ENCODE measurements at places on chromosomes 2 and 18.

DNA sequence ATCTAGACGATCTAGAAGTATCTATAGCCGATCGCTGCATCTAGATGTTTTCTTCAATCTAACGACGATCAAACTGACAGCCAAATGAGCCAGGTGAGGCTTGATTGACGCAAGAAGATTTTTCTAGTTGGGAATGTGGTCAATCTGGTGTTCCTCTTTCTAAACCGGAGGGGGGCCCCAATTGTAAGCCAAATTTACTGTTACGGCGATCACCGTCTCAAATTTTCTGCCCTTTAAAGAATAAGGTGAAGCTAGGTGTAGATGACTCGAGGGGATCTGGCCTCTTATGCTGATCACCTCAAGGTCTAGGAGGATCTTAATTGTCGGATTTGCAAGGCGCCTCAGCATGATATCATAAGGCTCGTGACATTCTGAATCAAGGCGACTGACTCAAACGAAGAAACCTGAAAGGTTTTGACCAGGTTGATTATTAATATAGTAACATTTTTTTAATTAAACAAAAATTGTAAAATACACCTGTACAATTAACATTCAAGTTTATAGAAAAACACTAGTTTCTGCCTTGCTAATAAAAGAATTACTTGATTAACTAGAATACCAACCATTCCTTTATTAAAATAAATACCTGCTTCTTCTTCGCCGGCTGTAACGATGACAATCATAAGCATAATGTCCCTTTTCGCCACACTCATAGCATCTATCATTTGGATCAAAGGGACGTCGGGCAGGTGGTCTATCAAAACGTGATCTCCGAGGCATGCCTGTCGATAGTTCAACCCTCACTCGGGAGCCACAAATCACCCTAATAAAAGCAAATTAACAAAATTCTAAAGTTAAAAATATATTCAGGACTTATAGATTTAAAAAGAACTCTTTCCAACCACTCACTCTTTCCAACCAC is 2.0 kb downstream of the SRSF7 start:
- peak; percentile 40 for DNase-seq
- H3K27me3 ChIP-seq: no peaks in the 10 kb centered on the region
- H3K4me1 ChIP-seq: peaks cover 9% of the 10 kb centered on the region
- 0 out of 2 replicates have a peak overlapping the region, but pooled peaks have one; percentile 93 for H3K27ac ChIP-seq
- peak overlapping the region; percentile 86 for H3K4me3 ChIP-seq
- peaks cover 53% of the 10 kb centered on the region for H3K36me3 ChIP-seq

DNA sequence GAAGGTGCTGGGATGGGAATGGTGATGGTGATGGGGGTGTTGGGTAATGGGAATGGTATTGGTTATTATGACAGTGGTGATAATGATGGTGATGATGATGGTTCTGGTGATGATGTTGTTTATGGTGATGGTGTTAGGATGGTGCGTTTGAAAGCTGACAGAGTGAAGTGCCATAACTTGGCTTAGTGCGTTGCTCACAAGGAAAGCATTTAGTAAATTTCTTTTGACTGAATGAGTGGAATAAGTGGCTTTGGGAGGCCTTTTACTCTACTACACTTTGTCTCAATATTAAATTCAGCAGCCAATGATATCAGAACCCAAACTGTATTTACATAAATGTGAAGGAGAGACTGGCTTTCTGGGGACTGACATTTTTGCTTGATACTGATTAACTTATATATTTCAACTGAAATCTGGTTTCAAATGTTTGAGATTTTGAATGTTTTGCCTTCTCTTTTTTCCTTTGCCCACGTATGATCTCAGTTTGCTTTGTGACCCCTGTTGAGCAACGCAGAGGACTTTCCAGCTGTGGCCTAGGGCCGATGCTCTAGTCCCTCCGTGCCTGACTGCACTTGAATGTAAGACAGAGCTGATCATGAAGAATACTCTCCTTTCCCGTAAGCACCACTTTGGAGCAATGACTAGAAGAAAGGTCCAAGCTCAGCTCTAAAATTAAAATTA is 128.5 kb upstream of the SH3BP4 start:
- peak overlapping the region; percentile 80 for H3K27ac ChIP-seq
- peak; percentile 44 for DNase-seq
- no peaks in the 10 kb centered on the region for H3K36me3 ChIP-seq
- H3K4me1 ChIP-seq: peaks cover 36% of the 10 kb centered on the region
- H3K27me3 ChIP-seq: no peaks in the 10 kb centered on the region
- peak overlapping the region; percentile 21 for H3K4me3 ChIP-seq

DNA sequence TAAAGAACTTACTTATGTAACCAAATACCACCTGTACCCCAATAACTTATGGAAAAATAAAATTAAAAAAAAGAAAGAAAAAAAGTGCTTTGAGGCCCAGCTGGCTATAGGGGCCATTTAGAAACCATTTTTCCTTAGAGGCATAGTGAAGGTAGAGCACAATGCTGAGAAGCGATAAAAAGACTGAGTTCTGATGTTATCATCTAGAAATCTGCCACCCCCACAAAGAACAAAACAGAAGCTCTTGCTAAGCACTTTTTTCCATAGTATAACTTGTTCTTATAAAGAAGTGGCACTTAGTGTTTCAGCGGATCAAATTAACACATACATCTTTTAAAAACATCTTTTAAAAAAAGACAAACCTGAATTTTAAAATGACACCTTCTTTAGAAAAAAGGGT is 51.4 kb downstream of the ICOS start:
- no peaks in the 10 kb centered on the region for H3K4me1 ChIP-seq
- H3K27ac ChIP-seq: no peak overlapping the region
- H3K36me3 ChIP-seq: no peaks in the 10 kb centered on the region
- no peak for DNase-seq
- peaks cover 4% of the 10 kb centered on the region for H3K27me3 ChIP-seq

- no peak overlapping the region for H3K4me3 ChIP-seq
- no peaks in the 10 kb centered on the region for H3K36me3 ChIP-seq
- no peaks in the 10 kb centered on the region for H3K4me1 ChIP-seq
- DNase-seq: no peak
Measured at GRCh38 chr2:72041638-72042111, 106.0 kb downstream of the CYP26B1 start.

GRCh38 chr18:3455090-3455635 is 5.2 kb downstream of the TGIF1 start:
- H3K27me3 ChIP-seq: no peaks in the 10 kb centered on the region
- H3K4me3 ChIP-seq: peak overlapping the region; percentile 98
- H3K4me1 ChIP-seq: peaks cover 48% of the 10 kb centered on the region
- H3K27ac ChIP-seq: peak overlapping the region; percentile 100
- peaks cover 31% of the 10 kb centered on the region for H3K36me3 ChIP-seq
- DNase-seq: no peak

DNA sequence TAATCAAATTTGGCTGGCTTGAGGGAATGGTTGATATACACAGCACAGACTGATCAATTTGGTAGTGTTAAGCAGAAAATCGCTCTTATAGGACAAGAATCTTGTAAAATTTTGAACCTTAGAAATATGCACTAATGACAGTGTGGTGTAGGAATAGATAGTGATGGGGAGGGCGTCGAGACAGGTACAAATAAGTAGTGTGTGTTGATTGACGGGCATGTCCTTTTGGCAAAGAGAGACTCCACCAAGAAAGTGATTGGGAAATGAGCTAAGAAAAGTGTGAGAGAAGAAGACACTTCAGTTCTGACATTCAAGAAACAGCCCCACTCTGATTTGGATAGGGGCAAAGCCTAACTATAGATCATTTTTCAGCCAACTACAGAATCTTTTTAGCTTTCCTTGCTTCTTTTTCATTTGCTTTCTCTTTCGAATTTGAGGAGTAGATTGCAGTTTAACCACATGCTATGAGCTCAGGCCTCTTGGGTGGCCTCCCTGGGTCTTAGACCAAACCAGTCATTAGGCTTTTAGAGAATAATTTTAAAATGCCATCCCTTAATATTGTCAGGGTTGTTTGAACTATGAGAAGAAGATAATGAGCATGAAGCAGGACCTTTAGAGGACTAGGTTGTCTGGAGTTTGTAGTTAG is 127.1 kb downstream of the CERS6 start:
- DNase-seq: peak; percentile 68
- no peaks in the 10 kb centered on the region for H3K27me3 ChIP-seq
- H3K4me1 ChIP-seq: peaks cover 25% of the 10 kb centered on the region
- peak overlapping the region; percentile 44 for H3K4me3 ChIP-seq
- H3K27ac ChIP-seq: peak overlapping the region; percentile 90
- no peaks in the 10 kb centered on the region for H3K36me3 ChIP-seq

GRCh38 chr2:239065962-239066361 is 218.1 kb downstream of the TWIST2 start:
- no peaks in the 10 kb centered on the region for H3K4me1 ChIP-seq
- no peak overlapping the region for H3K4me3 ChIP-seq
- no peaks in the 10 kb centered on the region for H3K27me3 ChIP-seq
- H3K27ac ChIP-seq: no peak overlapping the region
- DNase-seq: no peak
- H3K36me3 ChIP-seq: no peaks in the 10 kb centered on the region

- H3K4me3 ChIP-seq: no peak overlapping the region
- no peaks in the 10 kb centered on the region for H3K36me3 ChIP-seq
- H3K27ac ChIP-seq: no peak overlapping the region
- H3K27me3 ChIP-seq: peaks cover 24% of the 10 kb centered on the region
- no peak for DNase-seq
Measured at GRCh38 chr2:26840937-26841610, 6.9 kb upstream of the DPYSL5 start.

GRCh38 chr18:29225351-29225750 is 1048.4 kb upstream of the CDH2 start:
- peak; percentile 11 for DNase-seq
- no peaks in the 10 kb centered on the region for H3K36me3 ChIP-seq
- H3K4me1 ChIP-seq: no peaks in the 10 kb centered on the region
- no peak overlapping the region for H3K4me3 ChIP-seq
- H3K27ac ChIP-seq: no peak overlapping the region

GRCh38 chr2:98469862-98470544 is 25.3 kb downstream of the INPP4A start:
- no peak for DNase-seq
- H3K27me3 ChIP-seq: no peaks in the 10 kb centered on the region
- no peak overlapping the region for H3K27ac ChIP-seq
- H3K4me3 ChIP-seq: no peak overlapping the region

DNA sequence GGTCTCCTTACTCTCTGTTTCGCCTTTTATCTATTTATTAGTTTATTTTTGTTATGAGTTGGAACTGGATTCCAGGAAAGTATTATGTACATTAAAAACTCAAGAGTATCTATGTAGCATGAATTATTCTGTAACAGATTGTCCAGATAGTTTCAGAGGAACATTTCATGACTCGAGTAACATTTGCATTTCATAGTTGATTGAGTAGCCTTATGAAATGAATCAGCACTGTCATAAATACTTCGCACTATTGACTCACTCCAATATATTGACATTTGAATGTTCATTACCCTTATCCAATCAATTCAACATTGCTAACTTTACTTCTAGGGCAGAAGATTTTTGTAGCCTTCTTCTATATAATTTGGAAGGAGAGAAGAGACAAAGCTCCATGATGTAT is 11.3 kb upstream of the VRK2 start:
- H3K27me3 ChIP-seq: no peaks in the 10 kb centered on the region
- no peak overlapping the region for H3K4me3 ChIP-seq

DNA sequence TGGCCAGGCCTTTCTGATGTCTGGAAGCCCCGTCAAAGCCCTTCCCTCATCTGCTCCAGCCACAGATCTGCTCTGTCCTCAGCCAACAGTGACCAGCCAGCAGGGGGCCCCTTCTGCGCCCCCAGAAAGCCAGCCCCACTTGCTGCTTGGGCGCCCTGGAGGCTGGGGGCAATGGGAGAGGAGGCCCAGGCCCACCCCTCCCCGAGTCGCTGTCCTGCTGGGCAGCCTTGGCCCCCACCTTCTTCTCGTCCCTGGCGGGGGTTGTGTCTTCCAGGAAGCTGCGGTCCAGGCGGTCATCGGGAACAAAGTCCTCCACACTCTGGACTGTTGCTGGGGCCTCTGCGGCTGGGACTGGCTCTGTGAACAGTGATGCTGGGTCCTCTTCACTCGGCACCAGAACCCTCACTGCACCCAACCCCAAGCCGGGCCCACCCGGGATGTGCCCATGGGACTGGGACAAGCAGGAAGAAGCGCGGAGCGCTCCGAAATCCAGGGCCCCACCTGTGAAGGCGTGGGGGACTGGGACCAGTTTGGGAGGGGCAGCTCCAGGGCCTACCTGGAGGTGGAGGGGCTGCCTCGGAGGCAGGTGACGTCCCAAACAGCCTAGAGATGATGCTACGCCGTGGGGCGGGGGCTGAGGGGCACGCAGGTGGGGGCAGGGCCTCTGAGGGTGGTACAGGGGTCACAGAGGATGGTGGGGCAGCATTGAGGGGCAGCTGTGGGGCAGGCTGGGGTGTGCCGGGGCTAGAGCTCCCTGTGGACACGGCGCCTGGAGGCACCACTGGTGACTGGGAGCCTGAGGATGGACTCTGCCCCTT is 257.6 kb downstream of the ANKRD30B start:
- H3K4me3 ChIP-seq: no peak overlapping the region
- DNase-seq: no peak
- H3K4me1 ChIP-seq: no peaks in the 10 kb centered on the region
- H3K27ac ChIP-seq: no peak overlapping the region
- no peaks in the 10 kb centered on the region for H3K27me3 ChIP-seq

DNA sequence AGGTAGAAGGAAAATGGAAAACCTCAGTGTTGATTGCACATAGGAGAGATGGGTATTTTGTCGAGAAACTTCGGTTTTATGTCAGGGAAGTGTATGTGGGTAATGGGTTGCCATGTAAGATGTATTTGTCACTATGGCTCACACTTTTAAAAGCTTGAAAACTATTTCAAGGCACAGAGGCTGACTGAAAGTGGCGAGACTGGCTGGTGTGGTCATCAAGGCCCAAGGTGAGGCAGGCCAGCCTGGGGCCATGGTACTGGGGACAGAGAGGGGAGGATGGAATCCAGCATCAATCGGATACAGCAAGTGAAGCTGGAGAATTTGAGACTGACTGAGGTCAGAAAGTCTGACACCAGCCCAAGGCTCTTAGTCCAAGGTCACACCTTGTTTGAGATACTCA is 77.2 kb upstream of the MCFD2 start:
- H3K4me1 ChIP-seq: 0 out of 2 replicates have a peak, but pooled peaks cover 6% of the 10 kb centered on the region
- H3K36me3 ChIP-seq: peaks cover 62% of the 10 kb centered on the region
- H3K4me3 ChIP-seq: no peak overlapping the region
- H3K27me3 ChIP-seq: no peaks in the 10 kb centered on the region
- no peak for DNase-seq
- H3K27ac ChIP-seq: no peak overlapping the region

- no peaks in the 10 kb centered on the region for H3K27me3 ChIP-seq
- no peak overlapping the region for H3K4me3 ChIP-seq
- H3K27ac ChIP-seq: no peak overlapping the region
- no peaks in the 10 kb centered on the region for H3K4me1 ChIP-seq
- peaks cover 9% of the 10 kb centered on the region for H3K36me3 ChIP-seq
- DNase-seq: peak; percentile 42
Measured at GRCh38 chr2:105287692-105288091, 41.8 kb downstream of the TGFBRAP1 start.

GRCh38 chr2:64663402-64663801 is 9.7 kb upstream of the SERTAD2 start:
- H3K4me3 ChIP-seq: no peak overlapping the region
- no peak overlapping the region for H3K27ac ChIP-seq
- no peaks in the 10 kb centered on the region for H3K27me3 ChIP-seq
- no peaks in the 10 kb centered on the region for H3K36me3 ChIP-seq

- H3K36me3 ChIP-seq: no peaks in the 10 kb centered on the region
- no peak for DNase-seq
- no peak overlapping the region for H3K4me3 ChIP-seq
- no peak overlapping the region for H3K27ac ChIP-seq
Measured at GRCh38 chr2:28618221-28619141, 122.6 kb downstream of the PLB1 start.
